ENCODE measurements at places on chromosomes 7 and 10. TPM values are rescaled to one million over a fixed set of nuclear protein-coding genes. Genes with fewer than 3 reads are reported as not detected.

The TSPAN13 gene
- total RNA-seq, result 28.1 TPM

The AKR1C1 gene
- total RNA-seq, result 122 TPM

The CPA2 gene
- total RNA-seq, result not detected

The PRSS2 gene
- total RNA-seq, result not detected

The ANKRD61 gene
- not detected for total RNA-seq

The RBM20 gene
- 0.54 TPM for total RNA-seq

The FMC1 gene
- total RNA-seq, result 26.3 TPM

The HGF gene
- total RNA-seq, result 9.7 TPM

The FGF8 gene
- not detected for total RNA-seq

The ADAMTS14 gene
- not detected for total RNA-seq

The LRRD1 gene
- 0.29 TPM for total RNA-seq
